T-helper 9 cell (primary cell): ENCODE measurements at places on chromosomes 12 and 14.

- peak; percentile 60 for DNase-seq
Observed at GRCh38 chr12:49296034-49296835, 1.3 kb downstream of the PRPH start.

- DNase-seq = no peak
Observed at GRCh38 chr14:99704037-99704436, 19.9 kb downstream of the CYP46A1 start.

DNA sequence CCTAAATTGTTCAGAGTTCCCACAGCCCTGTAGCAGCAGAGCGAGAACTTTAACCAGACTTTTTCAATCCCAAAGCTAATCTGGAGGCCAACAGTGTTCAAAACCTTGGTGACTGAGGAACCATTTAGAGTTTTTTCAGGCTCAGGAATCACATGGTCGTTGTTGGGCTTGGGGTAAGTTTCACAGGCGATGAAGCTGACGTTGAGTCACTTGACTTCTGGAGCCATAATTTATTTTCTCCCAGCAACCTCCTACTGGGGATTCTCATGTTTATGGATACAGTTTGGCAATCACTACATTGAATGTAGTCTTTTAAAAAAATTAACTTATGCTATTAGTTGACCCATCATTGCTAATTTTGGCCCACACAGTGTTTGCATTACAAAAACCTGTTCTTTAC lies 34.5 kb downstream of the SSPN start:
- DNase-seq = no peak

- peak; percentile 48 for DNase-seq
Observed at GRCh38 chr14:74362361-74362915, 14.2 kb downstream of the VRTN start.

DNA sequence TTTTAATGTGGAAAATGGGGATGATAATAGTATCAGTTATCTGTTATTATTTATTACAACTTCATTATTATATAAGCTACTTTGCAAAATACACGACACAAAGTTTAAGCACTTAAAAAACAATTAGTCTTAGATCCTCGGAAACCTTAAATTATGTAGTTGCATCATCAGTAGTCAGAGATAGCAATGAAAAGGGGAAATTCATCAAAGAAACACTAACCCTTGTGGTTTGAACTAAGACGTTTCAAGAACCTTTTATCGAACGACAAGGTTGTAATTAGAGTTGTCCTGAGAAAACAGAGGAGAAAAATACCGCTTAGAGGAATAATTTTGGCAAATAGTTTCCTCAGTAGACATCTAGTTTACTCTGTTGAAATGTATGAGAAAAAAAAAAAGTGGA lies 198.5 kb downstream of the PTPRO start:
- no peak for DNase-seq

- DNase-seq = no peak
Observed at GRCh38 chr12:58540480-58541299, 379.6 kb downstream of the LRIG3 start.

GRCh38 chr14:20493634-20494033 lies 11.7 kb upstream of the RNASE10 start:
- DNase-seq = no peak

GRCh38 chr12:132284071-132284826 lies 45.1 kb downstream of the GALNT9 start:
- DNase-seq = no peak

DNA sequence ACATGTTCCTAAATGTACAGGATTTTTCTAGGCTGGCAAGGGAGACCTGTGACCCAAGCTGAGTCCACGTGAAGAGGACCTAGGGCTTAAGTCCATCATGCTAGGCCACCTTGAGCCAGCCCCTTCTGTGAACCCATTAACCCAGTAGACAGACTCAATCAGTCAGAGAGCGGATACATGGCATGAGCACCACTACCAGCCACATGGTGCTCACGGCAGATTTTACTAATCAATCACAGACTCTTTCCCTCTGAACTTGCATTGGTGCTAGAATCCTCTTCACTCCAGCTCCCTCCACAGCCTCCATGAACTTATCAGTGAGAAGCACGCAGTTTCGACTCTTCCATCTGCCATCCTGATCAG lies 9.0 kb downstream of the PHETA1 start:
- no peak for DNase-seq

DNA sequence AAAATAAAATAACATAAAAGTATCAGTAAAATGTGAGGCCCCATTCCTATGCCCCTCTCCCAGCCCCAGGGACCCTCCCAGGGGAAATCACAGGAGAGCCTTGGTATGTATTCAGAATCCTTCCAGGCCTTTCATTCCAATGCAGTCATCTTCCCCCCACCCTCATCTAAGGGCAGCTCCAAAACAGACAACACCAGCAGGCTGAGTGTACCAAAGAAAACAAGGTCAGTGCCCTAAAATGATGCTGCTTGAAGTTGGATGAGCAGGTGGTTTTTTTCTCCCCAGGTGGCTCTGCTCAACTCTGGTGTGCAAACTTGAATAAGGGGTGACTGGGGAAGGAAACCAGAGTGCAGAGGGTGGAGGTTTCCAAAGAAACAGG lies 56.2 kb downstream of the TSPAN9 start:
- no peak for DNase-seq

- DNase-seq = no peak
Observed at GRCh38 chr12:1310653-1311052, 283.7 kb downstream of the FBXL14 start.

DNA sequence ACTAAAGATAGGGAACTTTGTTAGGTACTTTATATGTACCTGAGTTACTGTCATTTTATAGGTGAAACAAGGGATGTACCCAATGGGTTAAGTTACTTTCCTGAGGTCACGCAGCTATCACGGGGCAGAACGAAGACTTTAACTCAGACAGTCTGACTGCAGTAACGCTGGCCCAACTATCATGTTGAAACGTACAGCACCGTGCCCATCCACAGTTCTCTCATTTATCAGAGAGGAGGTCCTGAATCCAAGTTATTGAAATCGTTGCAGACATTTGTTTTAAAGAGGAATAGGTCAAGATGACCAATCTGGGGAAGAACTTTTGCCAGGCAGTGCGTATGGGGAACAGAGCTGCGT lies 587 bp upstream of the C12orf75 start:
- DNase-seq = no peak

DNA sequence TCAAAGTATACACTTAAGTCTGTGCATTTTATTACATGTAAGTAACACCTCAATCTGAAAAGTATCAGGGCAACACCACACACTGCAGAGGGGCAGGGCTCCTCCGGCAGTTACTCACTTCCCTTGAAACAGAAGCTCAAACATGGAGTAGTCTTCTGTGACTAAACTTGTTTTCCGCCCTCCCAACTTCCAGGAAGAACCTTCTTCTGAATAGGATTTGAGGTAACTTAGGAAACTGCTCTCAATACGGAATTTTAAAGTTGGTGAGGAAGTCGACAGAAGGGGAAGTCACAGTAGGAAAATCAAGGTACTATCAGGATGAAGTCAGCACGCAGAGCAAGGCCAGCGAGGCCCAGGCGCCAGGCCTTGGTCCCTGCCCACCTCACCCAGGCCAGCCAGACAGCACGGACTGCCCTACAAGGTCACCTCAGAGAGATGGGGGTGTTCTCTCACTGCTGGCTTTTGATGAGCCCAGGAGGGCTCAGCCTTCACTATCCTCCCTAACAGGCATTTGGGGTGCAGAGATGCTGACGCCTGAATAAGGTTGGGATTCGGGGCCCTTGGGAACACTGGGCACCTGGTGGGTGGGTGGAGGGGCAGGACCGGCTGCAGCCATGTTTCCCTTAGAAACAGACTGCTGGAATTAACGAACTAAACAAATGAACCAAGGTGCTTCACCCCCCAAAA lies 5.8 kb downstream of the ANKRD9 start:
- DNase-seq = no peak

DNA sequence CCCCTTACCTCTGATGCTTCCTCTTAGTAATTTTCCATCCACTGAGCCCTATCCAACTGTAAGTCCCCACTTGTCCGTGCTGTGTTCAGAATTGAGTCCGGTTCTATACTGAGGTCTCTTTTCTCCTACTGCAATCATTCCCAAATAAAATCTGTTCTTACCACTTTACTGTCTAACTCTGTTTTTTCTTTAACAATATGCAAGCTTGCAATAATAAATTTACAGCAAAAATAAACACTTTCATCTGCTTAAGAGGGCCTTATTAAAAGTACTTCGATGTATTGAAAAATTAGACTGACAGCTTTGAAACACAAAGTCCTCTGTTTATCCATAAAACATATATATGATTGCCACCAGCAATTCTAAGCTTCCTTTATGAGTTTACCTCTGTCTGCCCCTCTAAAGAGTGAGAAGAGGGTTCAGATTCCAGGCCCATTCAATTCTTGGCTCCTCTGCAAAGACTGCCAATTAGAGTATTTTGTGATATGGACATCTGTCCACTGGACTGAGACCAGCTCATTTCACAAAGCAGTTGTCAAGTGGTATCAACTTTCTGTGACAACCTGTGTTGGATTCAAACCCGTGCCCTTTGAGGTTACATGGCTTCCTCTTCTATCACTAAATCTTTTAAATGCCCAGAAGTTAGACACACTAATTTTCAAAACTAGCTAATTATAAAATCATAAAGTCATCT lies 39.9 kb upstream of the G2E3 start:
- DNase-seq = no peak

GRCh38 chr12:66371982-66372381 lies 69.7 kb downstream of the HELB start:
- no peak for DNase-seq

DNA sequence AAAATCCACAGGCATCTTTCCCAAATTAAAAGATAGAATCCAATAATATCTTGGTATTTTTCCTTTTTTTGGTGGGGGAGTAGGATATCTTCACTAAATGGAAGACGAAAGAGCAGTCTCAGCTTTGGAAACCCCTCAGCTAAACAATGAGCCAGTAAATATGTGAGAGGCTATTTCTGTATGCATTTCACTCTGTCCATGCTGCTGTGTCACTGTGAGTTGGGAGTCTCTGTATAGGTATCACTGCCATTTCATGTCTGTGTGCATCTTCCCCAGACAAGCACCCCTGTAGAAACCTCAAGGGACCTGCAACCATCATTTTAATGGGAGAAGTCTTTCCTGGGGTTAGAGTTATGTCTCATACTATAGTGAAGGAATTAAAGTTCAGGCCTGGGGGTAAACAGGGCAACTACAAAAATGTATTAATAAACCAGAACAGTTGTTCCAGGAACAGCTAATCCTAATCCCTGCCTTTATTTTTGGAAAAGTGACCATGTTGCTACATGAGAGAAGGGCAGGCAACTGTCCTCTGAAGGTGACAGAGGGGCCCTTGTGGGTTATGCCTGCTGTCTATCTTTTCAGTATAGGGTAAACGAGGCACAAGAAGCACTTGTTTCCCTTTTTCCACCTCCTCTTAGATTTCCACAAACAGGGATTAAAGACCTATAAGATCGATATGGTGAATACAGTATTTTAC lies 11.3 kb upstream of the STAC3 start:
- no peak for DNase-seq

DNA sequence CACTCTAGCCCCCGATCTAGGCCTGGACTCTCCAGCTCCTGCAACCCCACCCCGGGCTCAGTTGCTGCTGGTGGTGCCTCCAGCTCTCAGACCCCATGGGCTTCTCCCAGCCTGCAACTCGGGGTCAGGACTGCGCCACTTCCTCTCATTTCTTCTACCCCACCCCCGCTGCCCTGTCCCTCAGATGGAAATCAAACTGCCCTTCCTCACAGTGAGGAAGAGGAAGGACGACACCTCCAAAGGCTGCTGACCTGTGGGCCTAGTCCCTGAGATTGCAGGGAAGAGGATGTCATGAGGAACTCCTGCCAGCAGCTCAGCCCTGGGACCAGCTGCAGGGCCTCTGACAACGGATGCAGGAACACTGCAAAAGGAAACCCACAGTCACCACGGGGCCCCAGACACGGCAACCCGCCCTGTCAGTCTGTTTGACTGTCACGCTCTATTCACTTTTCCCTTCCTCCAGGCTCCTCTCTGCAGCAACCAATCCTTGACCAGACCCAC lies 29.3 kb upstream of the PNMA1 start:
- peak; percentile 55 for DNase-seq

- no peak for DNase-seq
Observed at GRCh38 chr14:42307239-42307825, 700.7 kb downstream of the LRFN5 start.

GRCh38 chr14:98173305-98173704 lies 1098.7 kb downstream of the BCL11B start:
- peak; percentile 45 for DNase-seq

- DNase-seq = no peak
Observed at GRCh38 chr12:78209846-78210505, 379.3 kb downstream of the NAV3 start.

DNA sequence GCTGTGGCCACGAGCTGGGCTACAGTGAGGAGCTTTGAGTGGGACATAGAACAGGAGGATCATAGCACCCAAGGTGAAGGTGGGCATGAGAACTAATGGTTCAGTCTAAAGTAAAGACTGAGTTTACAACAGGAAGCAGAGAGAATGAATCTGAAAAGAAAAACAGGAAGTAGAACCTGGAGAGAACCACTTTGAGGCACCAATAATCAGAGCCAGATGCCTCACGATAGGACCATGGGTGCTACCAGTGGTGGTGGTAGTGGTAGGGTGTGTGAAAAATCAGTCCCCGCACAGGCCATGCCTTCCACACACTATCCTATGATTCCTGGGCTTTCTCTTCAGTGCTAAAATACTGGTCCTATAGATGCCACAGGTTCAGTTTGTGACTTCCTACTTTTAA lies 293.6 kb downstream of the AKAP6 start:
- DNase-seq = no peak

DNA sequence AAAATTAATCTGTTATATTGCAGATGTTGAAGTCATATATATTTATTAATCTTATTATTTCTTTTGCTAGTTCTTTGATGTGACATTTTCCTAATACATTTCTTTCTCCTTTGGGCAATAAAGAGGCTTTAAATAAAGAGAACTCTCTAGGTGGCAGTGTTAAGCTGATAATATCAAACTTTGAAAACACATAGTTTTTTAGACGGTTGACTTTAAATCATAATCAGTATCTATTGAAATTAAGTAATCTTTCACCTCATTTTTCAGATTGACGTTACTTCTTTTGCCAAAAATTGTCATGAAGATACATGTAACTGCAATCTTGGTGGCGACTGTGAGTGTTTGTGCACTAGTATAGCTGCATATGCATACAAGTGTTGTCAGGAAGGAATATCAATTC lies 130.8 kb upstream of the PTPRQ start:
- DNase-seq = no peak

DNA sequence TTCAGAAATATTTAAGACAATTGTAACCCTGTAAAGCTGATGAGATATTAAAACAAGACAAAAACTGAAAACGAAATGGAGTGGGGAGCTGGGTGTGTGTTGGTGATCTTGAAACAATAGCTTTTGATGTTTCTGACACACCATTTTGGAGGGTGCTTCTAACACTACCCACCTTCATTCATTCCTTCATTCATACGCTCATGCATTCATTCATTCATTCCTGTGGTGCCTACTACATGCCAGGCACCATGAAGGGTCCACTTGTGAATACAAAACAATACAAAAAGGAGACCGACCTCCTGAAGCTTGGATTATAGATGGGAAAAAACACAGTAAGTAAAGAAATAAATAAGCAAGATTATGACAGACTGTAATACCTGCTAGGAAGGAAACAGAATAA lies 60.5 kb downstream of the FOXN3 start:
- DNase-seq = no peak
